A549 treated with AZD2906 at 1 μM for 4 hours (cell line): ENCODE measurements at places on chromosomes 2 and 18. TPM values are rescaled to one million over a fixed set of nuclear protein-coding genes. Genes with fewer than 3 reads are reported as not detected.

KIF5C gene
- total RNA-seq: 0.21 to 0.50 TPM (median 0.28 TPM) in 5 replicates

SCYGR4 gene
- not detected in 5 replicates for total RNA-seq

PDE1A gene
- 0.15 to 0.30 TPM (median 0.19 TPM) in 5 replicates for total RNA-seq

RUFY4 gene
- 0.08 TPM in 1 of 5 replicates, not detected in the others for total RNA-seq

LINC00305 gene
- total RNA-seq: not detected in 5 replicates

IL36G gene
- not detected in 5 replicates for total RNA-seq

GNAL gene
- 4.9 to 6.6 TPM (median 5.5 TPM) in 5 replicates for total RNA-seq

UGT1A8 gene
- 0.03 to 0.10 TPM (median 0.07 TPM) in 3 of 5 replicates, not detected in the others for total RNA-seq

CXCR2 gene
- 0.05 TPM in 1 of 5 replicates, not detected in the others for total RNA-seq

RGPD6 gene
- 5.6 to 9.3 TPM (median 6.8 TPM) in 5 replicates for total RNA-seq

FBXO15 gene
- 0.48 to 1.1 TPM (median 0.62 TPM) in 5 replicates for total RNA-seq

VWC2L gene
- total RNA-seq: not detected in 5 replicates

DNAJC27 gene
- 1.8 to 2.6 TPM (median 2.1 TPM) in 5 replicates for total RNA-seq

REG3A gene
- total RNA-seq: not detected in 5 replicates

DLGAP1 gene
- total RNA-seq: 0.01 to 0.06 TPM in 2 of 5 replicates, not detected in the others

MAL gene
- total RNA-seq: 0.14 to 0.34 TPM (median 0.25 TPM) in 5 replicates

CCDC121 gene
- total RNA-seq: 3.4 to 4.4 TPM (median 4.0 TPM) in 5 replicates

IL1RN gene
- total RNA-seq: 0.16 to 0.37 TPM (median 0.33 TPM) in 5 replicates

TXNDC2 gene
- total RNA-seq: 0.06 to 0.41 TPM (median 0.08 TPM) in 5 replicates

SPRED2 gene
- total RNA-seq: 28.3 to 37.1 TPM (median 34.3 TPM) in 5 replicates

RMDN2 gene
- 4.2 to 5.5 TPM (median 4.5 TPM) in 5 replicates for total RNA-seq

CHMP3 gene
- 123 to 130 TPM (median 129 TPM) in 5 replicates for total RNA-seq

RGPD4 gene
- 0.03 to 0.07 TPM (median 0.05 TPM) in 4 of 5 replicates, not detected in the other for total RNA-seq

ECEL1 gene
- 0.15 to 0.25 TPM (median 0.23 TPM) in 5 replicates for total RNA-seq

CFC1 gene
- total RNA-seq: 0.11 TPM in 1 of 5 replicates, not detected in the others

RPRM gene
- 0.05 to 0.08 TPM (median 0.08 TPM) in 3 of 5 replicates, not detected in the others for total RNA-seq

CMPK2 gene
- 0.34 to 1.4 TPM (median 0.46 TPM) in 5 replicates for total RNA-seq

TDRD15 gene
- total RNA-seq: not detected in 5 replicates

GAREM2 gene
- total RNA-seq: 6.1 to 8.0 TPM (median 7.4 TPM) in 5 replicates

CNTNAP5 gene
- not detected in 5 replicates for total RNA-seq

TPGS2 gene
- 83.2 to 90.4 TPM (median 89.0 TPM) in 5 replicates for total RNA-seq

IL1B gene
- total RNA-seq: 0.07 to 0.21 TPM (median 0.14 TPM) in 5 replicates

MBP gene
- total RNA-seq: 14.1 to 16.2 TPM (median 15.9 TPM) in 5 replicates

TEX51 gene
- total RNA-seq: not detected in 5 replicates

CEP68 gene
- 9.7 to 12.8 TPM (median 12.2 TPM) in 5 replicates for total RNA-seq

SH2D6 gene
- total RNA-seq: 0.60 to 0.96 TPM (median 0.80 TPM) in 5 replicates

NBAS gene
- 14.3 to 16.8 TPM (median 15.6 TPM) in 5 replicates for total RNA-seq

LONRF2 gene
- total RNA-seq: 1.7 to 2.4 TPM (median 2.0 TPM) in 5 replicates

MAP3K19 gene
- not detected in 5 replicates for total RNA-seq

ZFAND2B gene
- total RNA-seq: 16.7 to 21.2 TPM (median 20.2 TPM) in 5 replicates

C1QL2 gene
- 0.31 to 0.76 TPM (median 0.64 TPM) in 5 replicates for total RNA-seq

PLCD4 gene
- 0.22 to 0.80 TPM (median 0.38 TPM) in 5 replicates for total RNA-seq

GAD1 gene
- 0.34 to 0.76 TPM (median 0.51 TPM) in 5 replicates for total RNA-seq
